Body of pancreas (tissue), 4 donors: ENCODE measurements at places on chromosomes 1 and 21. TPM values are rescaled to one million over a fixed set of nuclear protein-coding genes. Genes with fewer than 3 reads are reported as not detected.
A peak's percentile ranks its signal among the peaks of the same experiment; 100 is the strongest.

- no peaks in the 10 kb centered on the region for H3K27me3 ChIP-seq
- H3K4me3 ChIP-seq = no peak overlapping the region
- H3K36me3 ChIP-seq = no peaks in the 10 kb centered on the region
- no peak for DNase-seq
Measured at GRCh38 chr1:7011826-7012225, 226.6 kb downstream of the CAMTA1 start.

GRCh38 chr1:172002725-172003345 is 161.5 kb downstream of the DNM3 start:
- DNase-seq = peak; percentile 14
- H3K27me3 ChIP-seq = no peaks in the 10 kb centered on the region
- H3K4me3 ChIP-seq = no peak overlapping the region
- no peaks in the 10 kb centered on the region for H3K4me1 ChIP-seq

DNA sequence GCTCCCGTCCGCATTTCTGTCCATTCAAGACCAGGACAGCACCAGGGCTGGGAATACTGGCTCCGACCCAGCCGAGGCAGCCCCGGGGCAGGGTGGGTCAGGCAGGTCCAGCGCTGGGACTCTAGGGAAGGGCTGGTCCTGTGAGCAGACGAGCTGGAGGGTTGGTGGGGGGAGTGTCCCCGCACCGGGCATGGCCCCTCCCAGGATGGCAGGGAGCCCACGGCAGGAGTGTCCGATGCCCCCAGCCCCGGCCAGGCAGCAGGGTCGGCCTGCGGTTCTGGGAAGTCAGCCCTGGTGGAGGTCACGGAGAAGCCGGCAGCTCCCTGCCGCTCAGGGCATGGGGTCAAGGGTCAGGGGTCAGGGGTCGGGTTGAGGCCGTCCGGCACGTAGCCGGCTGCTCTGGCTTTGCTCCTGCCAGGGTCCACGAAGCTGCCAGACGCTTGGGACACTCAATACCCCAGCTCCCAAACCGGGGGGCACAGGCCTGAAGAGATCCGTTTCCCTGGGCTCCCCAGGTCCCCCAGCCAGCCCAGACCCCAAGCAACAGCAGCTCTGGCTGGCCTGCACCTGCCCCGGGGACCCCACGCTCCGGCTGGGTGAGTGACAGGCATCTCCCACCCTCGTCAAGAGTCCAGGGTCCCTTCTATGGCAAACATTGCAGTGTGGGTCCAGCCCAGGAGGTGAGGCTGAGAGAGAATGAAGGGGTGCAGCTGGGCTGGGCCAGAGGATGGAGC is 6.7 kb downstream of the C1QTNF12 start:
- no peaks in the 10 kb centered on the region for H3K36me3 ChIP-seq
- no peaks in the 10 kb centered on the region for H3K27me3 ChIP-seq
- peaks cover 13% of the 10 kb centered on the region for H3K4me1 ChIP-seq

The OR2L8 gene
- total RNA-seq = not detected

The OR10J1 gene
- total RNA-seq = not detected
